OCI-LY7 (cell line): ENCODE measurements at places on chromosomes 5 and 9.

DNA sequence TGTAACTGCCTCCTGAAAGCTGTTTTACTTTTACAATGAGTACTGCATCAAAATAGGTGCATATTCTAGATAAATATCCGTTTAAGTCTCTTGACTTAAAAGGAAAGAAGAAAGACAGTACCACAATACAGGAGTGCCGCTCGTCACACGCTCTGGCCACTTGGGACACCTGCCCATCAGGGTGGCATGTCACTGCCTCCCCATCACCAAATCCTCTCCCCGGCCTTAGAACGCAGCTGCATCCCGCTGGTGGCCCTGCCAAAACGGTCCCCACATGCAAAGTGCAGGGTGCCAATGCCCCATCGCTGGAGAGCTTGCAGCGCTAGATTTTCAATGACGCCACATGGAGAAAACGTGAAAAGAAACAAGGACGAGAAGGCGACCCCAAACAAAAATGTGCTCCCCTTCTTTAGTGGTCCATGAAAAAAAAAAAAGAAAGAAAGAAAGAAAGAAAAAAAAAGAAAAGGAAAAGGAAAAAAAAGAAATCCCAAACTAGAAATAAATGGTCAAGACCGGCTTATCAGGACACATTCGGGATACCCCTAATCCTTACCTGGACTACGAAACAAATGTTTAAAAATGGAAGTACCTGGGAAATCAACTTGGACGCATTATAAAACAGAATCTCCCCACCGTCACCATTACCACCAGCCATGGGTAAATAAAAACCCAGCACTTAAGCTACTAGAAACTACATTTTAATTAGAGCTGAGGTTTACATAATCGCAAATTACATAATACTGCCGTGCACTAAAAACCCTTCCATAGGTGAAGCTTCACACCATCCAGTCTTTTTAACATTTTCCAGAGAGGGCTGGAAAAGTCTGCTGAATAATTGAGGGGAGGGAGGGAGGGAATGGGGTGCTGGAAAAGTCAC is 1.0 kb downstream of the ANKH start:
- DNase-seq, result peak; percentile 79

DNA sequence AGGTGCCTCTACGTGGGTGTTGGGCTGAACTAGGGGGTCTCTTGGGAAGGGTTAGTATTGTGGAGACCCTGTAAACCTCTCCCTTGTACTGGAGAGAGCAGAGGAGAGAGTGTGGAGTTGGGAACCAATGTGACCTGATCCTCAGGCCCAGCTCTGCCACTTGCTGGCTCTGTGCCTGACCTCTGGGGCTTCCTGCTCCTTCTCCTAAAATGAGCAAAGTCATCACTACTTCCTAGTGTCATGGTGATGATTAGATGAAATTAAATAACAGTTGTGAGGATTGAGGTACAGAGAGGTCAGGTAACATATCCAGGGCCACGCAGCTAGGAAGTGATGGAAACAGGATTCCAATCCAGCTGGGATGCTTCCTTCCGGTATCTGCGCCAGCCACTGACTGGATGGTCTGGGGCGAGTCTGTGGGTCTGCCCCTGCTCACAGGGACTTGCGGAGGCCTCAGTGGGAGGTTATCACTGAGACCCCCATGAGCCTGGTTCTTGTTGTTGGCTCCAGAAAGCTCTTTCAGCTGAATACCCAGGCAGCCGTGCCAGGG is 9.2 kb downstream of the GALNT10 start:
- no peak for DNase-seq

DNA sequence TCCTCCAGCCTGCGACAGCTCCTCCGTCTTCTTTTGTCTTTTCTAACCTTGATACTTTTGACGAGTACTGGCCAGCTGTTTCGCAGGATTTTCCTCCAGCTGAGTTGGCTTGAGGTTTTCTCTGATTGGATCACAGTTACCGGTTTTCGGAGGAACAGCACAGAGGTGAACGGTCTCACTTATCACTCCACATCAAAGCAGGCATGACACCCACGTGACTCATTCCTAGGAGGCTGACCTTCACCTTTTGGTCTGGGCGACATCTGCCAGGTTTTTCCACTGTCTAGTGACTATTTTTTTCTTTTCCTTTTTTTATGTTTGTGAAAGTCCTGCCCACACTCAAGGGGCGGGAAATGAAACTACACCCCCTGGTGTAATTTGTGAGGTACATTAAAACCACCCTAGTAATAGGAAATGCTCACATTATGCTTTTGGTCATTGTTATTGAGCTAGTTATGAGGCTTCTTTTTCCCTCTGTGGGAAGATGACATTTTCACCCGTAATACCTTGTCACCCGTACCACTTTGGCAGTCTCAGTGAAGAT is 319.2 kb downstream of the GADD45G start:
- peak; percentile 3 for DNase-seq

- no peak for DNase-seq
Observed at GRCh38 chr5:111948092-111948841, 191.3 kb upstream of the NREP start.

GRCh38 chr9:74132986-74133385 is 364.1 kb upstream of the RORB start:
- no peak for DNase-seq

DNA sequence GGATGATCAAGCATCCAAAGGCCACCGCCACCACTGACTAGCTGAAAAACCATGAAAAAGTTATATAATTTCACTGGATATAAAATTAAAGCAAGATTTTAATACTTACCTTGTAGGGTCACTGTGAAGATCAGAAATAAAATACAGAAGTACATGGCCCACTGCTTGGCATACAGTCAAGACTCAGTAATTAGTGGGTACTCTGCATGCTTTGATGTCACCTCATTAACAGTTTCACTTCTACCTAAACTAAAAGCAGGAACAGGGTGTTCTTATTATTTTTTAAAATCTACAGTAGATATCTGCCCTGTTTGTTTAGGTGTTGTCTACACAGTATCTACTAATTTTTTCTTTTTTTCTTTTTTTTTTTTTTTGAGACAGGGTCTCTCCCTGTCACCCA is 66.4 kb downstream of the NFIB start:
- DNase-seq, result no peak

DNA sequence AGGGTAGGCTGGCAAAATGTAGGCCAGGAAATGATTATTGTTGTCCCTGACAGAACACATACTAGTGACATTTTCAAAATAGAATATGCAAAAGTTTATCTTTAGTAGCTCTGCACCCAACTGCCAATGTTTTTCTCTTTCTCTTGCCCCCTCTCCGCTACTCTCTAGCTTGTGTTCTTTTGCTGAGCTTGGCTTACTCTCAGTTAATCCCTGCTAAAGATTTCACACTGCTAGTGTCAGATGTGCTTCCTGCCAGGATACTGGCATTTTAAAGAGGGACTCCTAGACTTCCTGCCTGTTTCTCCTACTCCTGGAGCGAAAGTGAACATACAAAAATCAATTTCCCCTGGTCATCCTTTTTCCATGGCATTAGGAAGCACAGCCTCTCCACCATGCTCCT is 260.5 kb downstream of the ARRDC3 start:
- DNase-seq, result no peak

- no peak for DNase-seq
Observed at GRCh38 chr9:6927838-6928237, 170.1 kb downstream of the KDM4C start.

DNA sequence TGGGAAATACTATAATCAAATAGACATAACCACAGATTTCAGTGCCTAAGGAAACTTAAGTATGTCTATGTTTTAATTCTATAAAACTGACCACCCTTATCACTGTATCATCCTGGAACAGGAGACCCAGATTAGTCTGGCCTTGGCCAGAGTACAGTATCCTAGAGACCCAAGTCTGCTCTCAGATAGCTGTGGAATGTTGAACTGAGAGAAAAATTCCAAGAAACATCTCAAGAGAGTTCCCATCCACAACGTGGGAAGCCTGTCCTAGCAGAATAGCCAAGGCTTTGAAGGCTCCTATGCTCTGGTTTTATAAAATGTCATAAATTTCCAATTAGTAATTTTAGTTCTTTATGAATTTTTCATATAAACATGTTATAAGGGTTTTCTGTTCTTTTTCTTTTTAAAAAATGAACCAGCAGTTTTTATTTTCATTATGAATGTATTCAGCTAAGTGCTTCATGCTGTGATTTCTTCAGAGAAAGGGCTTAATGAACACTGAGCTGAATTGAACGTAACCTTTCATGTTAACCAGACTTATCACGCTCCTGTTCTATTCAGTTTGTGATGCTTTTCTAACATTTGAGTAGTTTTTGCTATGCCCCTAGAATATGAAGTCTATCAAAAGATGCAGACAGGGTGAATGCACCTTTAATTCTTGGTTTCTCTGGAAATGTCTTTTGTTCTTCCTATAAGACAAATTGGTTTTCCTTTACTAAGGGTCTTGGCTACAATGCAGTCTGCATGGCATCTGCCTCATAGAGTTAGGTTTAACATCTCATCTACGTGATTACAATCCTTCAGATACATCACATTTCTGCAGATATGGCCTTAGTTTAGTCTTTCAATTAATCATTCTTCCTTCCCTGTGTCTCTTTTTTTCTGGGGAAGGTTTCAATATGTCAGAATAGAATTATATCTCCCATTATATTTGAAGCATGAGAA is 230.8 kb downstream of the CYLC2 start:
- DNase-seq, result no peak

- DNase-seq, result no peak
Observed at GRCh38 chr9:135380311-135380960, 99.1 kb upstream of the PPP1R26 start.

DNA sequence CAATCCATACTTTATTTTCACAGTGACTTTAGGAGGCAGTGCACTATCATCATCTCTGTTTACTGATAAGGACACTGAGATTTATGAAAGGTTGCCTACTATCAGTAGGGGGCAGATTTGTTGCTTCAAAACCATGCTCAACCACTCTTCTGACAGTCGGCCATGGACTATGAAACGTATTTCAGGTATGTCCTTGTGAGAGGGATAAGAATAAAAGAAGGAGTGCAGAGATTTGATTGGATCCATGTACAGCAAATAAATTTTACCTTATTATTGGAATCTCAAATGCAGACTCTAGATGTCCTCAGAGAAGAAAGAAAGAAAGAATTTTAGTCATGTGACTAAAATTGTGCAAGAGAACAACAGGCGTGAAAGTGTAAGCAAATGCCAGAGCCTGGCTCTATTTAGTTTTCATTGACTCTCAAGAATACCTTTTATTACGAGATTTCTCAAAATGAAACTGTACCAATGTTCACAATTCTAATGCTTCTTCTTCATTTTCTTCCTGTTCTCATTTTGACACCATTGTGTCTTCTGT is 296.6 kb upstream of the RASA1 start:
- DNase-seq, result peak; percentile 26

- DNase-seq, result no peak
Observed at GRCh38 chr9:73137286-73137899, 14.3 kb upstream of the ANXA1 start.

GRCh38 chr9:129081388-129081904 is 535 bp downstream of the DOLPP1 start:
- DNase-seq, result no peak

DNA sequence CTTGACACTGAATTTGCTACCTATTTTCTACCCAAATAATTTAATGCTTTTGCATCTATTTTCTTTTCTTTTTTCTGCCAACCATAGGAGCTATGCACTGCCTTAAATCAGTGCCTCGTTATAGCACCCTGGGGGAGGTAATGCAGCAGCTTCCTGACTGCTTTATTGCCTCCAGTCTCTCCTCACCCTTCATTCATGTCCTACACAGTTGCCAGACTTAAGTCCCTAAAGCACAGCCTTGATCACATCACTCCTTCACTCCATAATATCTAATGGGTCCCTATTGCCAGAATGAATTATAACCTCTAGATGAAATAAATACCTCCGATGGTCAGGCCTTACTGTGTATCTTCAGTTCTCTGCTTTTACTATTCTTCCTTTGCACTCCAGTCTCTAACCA is 211.2 kb upstream of the GLRA1 start:
- no peak for DNase-seq

DNA sequence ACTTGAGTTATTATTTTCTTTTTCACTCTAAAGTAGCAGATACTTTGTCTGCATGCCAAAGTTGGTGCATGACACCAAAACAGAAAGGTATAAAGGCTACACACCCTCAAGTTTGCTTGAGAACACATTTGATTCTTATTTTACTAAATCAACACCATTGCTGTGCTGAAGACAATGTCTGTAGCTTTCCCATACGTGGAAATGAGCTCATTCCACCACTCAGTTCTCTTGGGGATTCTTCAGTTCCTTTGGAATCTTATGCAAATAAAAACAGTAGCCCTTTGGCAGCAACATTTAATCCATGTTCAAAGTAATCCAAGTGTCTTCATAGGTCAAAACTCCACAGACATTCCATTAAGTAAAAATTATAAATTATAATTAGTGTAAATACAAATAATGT is 264.9 kb downstream of the TLE1 start:
- no peak for DNase-seq

GRCh38 chr5:7377761-7378160 is 18.2 kb upstream of the ADCY2 start:
- no peak for DNase-seq
